ENCODE measurements at places on chromosomes 3 and 15.

DNA sequence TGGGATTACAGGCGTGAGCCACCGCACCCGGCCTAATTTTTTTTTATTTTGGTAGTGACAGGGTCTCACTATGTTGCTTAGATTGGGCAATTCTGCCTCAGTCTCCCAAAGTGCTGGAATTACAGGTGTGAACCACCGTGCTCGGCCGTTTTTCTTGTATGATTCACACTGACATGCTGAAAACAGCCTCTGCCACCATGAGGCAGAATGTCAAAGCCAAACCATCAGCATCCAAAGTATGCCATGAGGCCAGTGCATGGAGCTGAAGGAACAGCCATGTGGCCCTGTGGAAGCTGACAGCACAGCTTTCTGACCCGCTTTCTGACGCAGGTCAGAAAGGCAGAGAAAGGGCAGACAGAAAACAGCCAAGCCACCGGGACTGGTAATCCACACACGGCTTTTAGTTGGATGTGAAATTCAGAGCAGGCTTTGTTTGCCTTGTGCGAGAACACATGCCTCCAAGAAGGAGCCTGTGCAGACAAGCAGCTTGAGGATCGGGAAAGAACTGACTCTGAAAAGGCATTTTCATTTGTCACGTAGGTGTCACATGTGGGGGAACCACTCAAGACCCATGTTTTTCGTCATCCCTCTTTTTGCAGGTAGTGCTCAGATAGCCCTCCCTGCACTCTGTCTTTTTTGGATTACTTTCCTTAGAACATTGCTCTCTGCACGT lies 25.1 kb downstream of the XYLB start:
- DNase-seq: no peak

GRCh38 chr15:82177291-82178010 lies 85.1 kb downstream of the EFL1 start:
- DNase-seq: no peak

DNA sequence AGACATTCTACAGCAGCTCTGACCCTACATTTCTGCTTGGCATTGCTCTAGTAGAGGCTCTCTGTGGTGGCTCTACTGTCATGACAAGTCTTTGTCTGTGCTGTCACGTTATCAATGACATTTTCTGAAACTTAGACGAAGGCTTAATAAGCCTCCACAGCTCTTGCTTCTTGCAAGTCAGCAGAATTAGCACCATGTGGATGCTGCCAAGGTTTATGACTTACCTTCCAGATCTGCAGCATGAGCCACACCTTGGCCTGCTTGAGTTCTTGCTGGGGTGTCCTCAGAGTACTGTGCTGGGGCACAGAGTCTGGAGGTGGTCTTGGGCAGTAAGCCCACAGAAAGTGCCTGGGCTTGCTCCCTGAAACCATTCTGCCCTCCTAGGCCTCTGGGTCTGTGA lies 9.8 kb downstream of the RTP1 start:
- no peak for DNase-seq

GRCh38 chr15:81026836-81027599 lies 26.3 kb downstream of the TLNRD1 start:
- no peak for DNase-seq

- no peak for DNase-seq
Measured at GRCh38 chr3:11565932-11566331, 77.8 kb downstream of the VGLL4 start.

All from coronary artery (tissue), 2 donors.